ENCODE measurements at places on chromosomes 2 and 18. TPM values are rescaled to one million over a fixed set of nuclear protein-coding genes. Genes with fewer than 3 reads are reported as not detected.

Gene LCT
- total RNA-seq = 0.08 TPM

Gene ANKRD30BL
- not detected for total RNA-seq

Gene GAL3ST2
- total RNA-seq = 0.64 TPM

Gene LRRFIP1
- 18.6 TPM for total RNA-seq

Gene LONRF2
- not detected for total RNA-seq

Gene NFU1
- 31.5 TPM for total RNA-seq

Gene PXDN
- total RNA-seq = 509 TPM

Gene CENPA
- 7.7 TPM for total RNA-seq

Gene ROCK2
- 16.5 TPM for total RNA-seq

Gene RHOB
- total RNA-seq = 190 TPM

Gene CNOT9
- 39.6 TPM for total RNA-seq

Gene FAHD2A
- 23.9 TPM for total RNA-seq

Gene DSEL
- 12.2 TPM for total RNA-seq

Gene KCNIP3
- total RNA-seq = 0.96 TPM

Gene SERPINB10
- not detected for total RNA-seq

Gene NYAP2
- total RNA-seq = under 0.01 TPM

Gene MAP3K19
- not detected for total RNA-seq

Gene POMC
- total RNA-seq = 5.6 TPM

Gene SERPINB13
- total RNA-seq = not detected

Gene CDK15
- 0.24 TPM for total RNA-seq

Gene FOXI3
- total RNA-seq = not detected

Gene HNMT
- 39.8 TPM for total RNA-seq

Gene SLC9A2
- not detected for total RNA-seq

Gene YPEL5
- 55.5 TPM for total RNA-seq

Gene CHRND
- total RNA-seq = not detected

Gene ZNF521
- 15.4 TPM for total RNA-seq

Gene NBAS
- 49.3 TPM for total RNA-seq

Gene TNFAIP6
- 32.4 TPM for total RNA-seq

Gene BOLL
- total RNA-seq = 0.08 TPM

Gene MC4R
- not detected for total RNA-seq

Gene GRHL1
- total RNA-seq = 0.65 TPM

Gene IGFBP5
- total RNA-seq = 1,071 TPM

Gene ATP5F1A
- total RNA-seq = 544 TPM

Gene CDH7
- total RNA-seq = not detected

Gene EDAR
- not detected for total RNA-seq

Gene LOXHD1
- total RNA-seq = not detected

Gene PLEK
- total RNA-seq = not detected

Gene GNAL
- total RNA-seq = 1.8 TPM

Gene EPB41L3
- total RNA-seq = 44.6 TPM

Gene CCDC141
- not detected for total RNA-seq

Gene IHH
- not detected for total RNA-seq
